ENCODE measurements at places on chromosomes 11 and 22.

DNA sequence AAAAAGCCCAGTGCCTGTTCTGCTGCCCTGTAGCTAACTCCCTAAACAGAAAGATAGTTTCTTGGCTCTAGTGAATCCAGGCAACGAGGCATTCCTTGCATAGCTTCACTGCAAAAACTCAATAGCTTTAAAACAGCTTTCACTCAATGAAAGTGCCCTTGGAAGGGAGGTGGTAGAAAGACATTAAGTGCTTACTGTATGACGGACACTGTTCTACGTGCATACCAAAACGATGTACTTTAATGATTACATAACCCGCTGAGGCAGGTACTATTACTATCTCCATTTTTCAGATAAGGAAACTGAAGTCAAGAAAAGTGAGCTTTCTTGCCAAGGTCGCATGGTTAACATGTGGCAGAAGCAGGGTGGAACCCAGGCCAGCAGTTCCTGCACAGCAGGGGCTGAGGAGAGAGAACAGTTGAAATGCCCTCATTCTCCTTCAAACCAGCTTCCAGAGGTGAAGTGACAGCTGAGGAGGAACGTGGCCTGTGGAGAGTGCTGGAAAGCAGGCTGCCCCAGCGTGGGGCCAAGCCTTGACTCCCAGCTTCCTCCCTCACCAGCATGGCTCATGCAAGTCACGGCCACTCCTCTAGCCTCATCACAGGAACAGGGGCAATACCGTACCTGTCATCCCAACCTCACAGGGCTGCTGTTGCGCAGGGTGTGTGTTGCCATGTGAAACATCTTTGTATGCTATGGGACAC is 227.5 kb upstream of the NARS2 start:
- DNase-seq = no peak

DNA sequence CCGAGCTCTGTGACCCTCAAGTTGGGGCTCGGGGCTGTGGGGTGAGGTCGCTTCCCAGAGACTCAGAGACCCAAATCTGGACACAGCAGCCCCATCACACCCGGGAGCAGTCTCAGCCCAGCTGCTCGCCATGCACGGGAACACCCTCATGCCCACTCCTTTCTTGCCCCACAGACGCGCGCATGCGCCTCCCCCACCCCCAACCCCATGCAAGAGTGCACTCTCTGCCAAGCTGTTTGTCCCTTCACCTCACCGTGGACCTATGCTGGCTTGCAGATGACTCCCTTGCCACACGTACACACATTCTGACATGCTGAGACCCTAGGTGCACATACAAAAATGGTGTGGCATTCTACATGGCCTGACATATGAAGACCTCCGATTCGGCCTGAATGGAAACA is 478 bp upstream of the CD248 start:
- peak; percentile 41 for DNase-seq

DNA sequence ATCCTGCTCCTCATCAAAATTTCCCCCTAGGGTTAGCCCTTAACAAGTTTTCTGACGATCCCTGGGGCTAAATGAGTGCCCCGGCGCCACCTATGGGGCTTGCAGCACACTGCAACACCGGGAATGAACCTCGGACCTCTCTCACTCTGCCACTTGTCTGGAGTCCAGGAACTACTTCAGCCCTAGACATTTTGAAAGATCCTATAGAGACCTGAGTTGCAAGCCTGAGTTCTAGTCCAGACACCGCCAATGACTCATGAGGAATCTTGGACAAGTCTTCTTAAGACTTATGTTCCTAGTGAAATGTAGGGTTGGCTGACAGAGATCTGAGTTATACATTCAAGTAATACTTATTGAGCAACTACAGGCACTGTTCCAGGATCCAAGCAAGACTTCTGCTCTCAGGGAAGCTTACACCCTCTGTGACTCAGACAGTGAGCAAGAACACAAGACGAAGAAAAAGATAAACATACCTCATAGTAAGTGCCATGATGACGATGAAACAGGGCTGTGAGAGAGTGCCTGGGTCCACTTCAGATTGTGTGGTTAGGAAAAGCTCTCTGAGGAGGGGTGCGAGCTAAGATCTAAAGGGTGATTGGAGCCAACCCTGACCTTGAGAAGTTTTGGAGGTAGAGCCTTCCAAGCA is 10.2 kb upstream of the STK33 start:
- peak; percentile 35 for DNase-seq

DNA sequence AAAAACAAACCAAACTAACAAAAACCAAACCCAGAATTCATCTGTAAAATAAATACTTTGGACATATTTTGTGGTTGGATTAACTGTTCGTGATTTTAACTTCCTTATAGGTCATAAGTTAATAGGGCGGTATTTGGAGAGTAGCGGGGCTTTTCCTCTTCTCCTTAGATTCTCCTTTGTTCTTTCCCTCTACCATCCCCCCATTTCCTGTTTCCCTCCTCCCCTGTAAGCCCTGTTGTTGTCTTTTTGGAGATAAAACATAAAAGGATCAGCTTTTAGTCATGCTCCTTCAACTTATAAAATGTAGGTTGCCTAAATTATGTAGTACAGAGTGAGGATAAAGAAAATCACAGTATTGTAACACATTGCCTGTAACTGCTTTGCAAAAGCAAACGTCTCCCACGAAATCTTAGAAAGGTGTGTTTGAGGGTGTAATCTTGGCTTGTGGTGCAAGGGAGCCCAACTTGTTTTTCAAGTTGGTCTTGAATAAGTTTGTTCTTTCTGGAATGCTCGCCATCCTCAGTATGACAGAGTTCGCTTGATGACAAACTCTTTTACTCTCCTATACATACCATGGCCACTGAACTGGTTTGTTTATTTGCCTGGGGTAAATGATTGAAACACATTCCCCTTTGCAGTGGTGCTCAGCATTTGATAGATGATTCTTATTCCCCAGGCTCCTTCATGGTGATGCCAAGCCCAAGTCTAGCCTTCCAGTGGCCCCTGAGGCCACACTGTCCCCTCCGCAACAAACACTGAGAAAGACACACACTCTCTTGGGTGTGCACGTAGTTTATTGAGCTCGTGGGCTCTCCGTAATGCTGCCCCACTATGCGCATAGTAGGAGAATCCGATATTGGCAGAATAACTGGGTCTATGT is 49.4 kb downstream of the TEAD1 start:
- no peak for DNase-seq

DNA sequence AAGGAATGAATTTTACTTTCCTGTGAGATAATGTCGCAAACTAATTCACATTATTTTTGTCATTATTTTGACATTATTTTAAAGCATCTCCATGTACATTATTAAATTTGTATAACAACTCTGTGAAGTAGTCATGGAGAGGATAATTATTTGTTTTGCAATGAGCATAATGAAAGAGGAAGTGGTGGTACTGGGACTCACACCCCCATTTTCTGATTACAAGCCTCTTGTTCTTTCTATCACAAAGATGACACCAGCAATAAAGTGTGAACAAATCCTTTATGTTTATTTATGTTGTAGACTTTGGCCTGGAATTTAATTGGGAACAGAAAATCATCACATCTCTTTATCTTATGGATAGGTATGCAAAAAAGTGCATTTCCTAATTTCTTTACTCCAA is 522.6 kb downstream of the TMEM135 start:
- no peak for DNase-seq

DNA sequence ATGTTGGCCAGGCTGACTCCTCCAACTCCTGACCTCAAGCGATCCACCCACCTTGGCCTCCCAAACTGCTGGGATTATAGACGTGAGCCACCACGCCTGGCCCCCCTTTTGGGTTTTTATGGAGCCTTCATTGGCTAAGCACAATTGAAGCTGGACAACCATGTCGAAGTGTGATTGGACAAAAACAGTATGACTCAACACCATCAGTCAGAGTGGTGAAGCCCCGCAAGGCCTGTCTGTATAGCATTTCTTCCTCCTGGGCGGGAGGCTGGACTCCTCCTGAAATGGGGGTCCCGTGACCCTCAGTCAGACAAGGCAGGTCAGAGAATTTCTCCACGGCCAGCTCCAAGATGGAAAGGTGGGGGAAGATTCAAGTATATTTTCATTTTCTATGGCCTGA is 3.1 kb upstream of the PARVB start:
- no peak for DNase-seq

GRCh38 chr11:132855516-132855915 is 676.8 kb downstream of the OPCML start:
- DNase-seq = no peak

DNA sequence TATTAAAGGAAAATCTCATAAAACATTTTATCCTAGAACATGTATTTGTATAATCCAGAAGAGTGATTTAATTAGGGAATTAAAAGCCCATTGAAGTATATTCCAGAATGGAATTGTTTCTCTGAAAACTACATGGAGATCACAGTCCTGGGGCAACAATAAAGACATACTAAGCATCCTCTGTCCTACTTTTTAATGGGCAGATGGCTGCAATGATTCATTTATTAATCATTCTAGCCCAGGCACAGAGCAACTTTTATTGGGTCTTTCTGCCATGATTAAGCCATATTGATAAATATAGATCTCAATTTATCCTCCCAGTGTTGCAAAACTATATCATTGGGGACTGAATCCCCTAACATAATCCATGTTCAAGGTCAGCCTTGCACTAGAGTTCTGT is 22.0 kb downstream of the FAM181B start:
- DNase-seq = no peak

GRCh38 chr11:130166457-130166784 is 6.8 kb downstream of the ST14 start:
- no peak for DNase-seq

DNA sequence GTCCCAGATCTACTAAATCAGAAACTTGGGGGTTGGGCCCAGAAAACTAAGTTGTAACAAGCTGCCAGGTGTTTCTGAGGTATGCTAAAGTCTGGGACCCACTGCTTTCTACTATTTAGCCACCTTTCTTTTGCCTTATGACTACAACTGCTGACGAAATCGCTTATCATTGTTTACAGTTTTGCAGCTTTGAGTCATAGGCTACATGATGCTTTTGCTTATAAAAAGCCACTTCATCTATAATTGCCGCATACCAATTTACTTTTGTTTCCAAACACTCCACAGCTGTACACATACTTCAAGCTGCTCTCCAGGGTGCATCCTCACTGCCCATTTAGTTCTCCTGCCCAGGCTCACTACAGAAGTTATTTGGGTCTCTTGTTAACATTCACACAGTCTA is 144.7 kb downstream of the ENTHD1 start:
- no peak for DNase-seq

- no peak for DNase-seq
These were observed 828.2 kb downstream of the JRKL start for GRCh38 chr11:97218011-97218410.

GRCh38 chr11:75328426-75329277 is 22.8 kb downstream of the ARRB1 start:
- no peak for DNase-seq

DNA sequence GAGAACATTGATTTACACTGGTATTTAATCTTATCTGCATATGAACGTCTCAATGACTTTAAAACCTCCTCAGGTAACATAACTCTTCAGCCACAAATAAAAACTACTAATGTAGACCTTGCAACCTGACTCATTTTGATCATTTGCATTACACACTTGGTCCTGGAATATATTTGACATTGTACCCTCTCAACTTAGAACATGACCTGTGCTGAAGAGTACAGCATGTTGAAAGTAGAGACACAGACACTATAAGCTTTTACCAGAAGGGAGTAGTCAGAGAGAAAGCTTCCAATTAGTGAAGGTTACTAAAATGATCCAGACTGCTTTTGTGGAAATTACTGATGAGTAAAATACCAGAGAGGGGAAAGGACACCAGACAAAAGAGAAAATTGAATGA is 390.6 kb upstream of the ANO3 start:
- DNase-seq = no peak

- DNase-seq = no peak
These were observed 12.8 kb downstream of the CPSF7 start for GRCh38 chr11:61416941-61417340.

GRCh38 chr22:37062376-37062675 is 10.8 kb downstream of the KCTD17 start:
- no peak for DNase-seq

DNA sequence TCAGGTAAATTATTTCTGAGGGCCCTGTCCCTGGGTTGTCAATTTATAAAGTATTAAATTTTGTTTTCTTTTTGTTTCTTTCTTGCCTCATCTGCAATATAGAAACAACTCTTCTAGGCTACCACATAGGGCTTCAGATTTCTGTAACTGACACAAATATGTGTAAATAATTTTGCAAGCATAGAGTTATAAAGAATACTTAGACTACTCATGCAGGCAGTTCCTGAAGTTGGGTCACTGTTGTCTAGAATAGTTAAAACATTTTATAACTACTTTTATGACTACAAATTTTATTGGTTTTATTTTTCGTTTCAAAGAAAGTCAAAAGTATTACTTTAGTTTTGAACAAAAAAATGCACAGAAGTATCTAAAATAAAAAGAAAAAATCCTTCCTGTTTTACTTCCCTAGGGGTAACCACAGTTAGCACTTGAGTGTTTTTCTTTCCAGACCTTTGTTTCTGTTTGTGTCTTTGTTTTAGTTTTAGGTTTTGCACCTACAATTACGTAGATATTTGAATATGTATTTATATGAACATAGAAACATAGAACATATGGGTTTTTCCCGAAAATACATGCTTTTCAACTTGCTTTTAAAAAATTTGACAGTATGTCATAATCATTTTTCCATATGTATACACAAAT is 12.4 kb upstream of the TMEM123 start:
- DNase-seq = no peak

GRCh38 chr22:23263651-23264555 is 83.6 kb downstream of the BCR start:
- DNase-seq = no peak

GRCh38 chr11:88420165-88420791 is 82.7 kb upstream of the CTSC start:
- DNase-seq = no peak

GRCh38 chr11:102831489-102832440 is 11.6 kb downstream of the MMP3 start:
- DNase-seq = no peak

GRCh38 chr11:27296497-27296896 is 66.5 kb downstream of the CCDC34 start:
- no peak for DNase-seq

Measured in activated T-cell treated with anti-CD3 and anti-CD28 coated beads for 48 hours (primary cell).